Suppressor macrophage (primary cell): ENCODE measurements at places on chromosomes 7 and 10.

- no peak for DNase-seq
Measured at GRCh38 chr10:12984165-12984747, 17.3 kb downstream of the CCDC3 start.

GRCh38 chr7:129845972-129846327 is 106.8 kb downstream of the UBE2H start:
- DNase-seq = peak; percentile 66

GRCh38 chr7:137151041-137151689 is 192.4 kb downstream of the PTN start:
- no peak for DNase-seq

DNA sequence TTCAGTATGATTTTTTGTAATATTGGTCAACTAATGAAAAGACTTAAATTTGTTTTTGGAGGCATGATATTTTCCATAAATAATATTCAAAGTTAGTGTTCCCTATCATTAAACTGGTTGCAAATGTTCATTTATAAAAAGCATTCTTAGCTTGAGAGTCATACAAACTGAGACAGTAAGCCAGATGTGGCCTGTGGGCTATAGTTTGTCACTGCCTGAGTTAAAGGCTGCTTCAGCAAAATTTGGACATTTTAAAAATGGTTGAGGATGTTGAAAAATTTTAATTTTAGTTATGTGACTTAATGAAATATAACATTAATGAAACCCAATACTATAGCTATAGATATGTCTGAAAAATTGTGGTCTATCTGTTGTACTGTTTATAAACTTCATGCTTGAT is 180.2 kb upstream of the CACNA2D1 start:
- no peak for DNase-seq

DNA sequence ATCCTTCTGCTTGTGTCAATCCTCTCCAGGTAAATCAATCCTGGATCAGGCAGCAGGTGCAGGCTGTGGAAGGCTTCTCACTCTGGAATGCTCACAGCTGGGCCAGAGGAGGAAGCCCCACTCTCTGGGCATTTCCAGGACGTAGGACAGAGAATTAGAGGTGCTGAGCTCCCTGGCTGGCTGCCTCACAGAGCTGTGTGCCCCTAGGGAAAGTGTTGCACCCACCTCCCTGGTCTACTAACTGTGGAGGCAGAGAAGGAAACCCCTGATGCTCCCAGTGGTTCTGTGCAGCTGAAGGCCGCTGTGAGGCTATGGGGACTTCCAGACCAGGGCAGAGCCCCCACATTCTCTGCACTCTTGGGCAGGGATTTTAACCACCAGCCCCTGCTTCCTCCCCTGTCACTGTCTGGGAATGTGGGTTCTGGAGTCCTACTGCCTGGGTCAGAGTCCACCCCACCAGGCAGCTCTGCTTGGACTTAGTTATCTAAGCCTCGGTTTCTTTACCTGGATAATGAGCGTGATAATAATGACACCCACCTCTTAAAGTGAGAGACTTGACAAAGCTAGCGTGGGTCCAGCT is 73.5 kb upstream of the EEPD1 start:
- DNase-seq = no peak

DNA sequence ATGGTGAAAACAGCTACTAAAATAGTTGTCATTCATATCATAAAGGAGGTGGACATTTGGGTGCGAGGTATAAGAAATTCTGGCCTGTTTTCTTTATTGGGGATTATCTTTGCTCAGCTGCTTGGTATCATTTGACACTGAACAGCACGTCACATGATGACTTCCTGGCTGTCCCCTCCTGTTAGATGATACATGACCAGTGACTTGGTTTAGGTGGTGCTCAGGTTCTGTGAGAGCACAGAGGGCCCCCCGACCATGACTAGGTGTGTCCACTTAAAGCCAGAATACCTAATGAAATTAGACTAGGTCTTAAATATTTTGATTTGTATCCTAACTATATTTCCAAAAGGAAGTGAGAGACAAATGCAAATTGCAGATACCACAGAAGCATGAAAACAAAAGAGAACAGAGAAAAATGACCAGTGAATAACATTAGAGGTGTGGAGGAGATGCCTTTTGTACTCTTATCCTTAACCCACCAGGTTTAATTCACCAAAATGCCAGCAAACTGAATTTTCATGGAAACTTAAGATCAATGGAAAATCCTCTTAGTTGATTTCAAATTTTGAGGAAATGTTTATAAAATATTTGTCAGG is 50.6 kb upstream of the GJD4 start:
- DNase-seq = no peak

DNA sequence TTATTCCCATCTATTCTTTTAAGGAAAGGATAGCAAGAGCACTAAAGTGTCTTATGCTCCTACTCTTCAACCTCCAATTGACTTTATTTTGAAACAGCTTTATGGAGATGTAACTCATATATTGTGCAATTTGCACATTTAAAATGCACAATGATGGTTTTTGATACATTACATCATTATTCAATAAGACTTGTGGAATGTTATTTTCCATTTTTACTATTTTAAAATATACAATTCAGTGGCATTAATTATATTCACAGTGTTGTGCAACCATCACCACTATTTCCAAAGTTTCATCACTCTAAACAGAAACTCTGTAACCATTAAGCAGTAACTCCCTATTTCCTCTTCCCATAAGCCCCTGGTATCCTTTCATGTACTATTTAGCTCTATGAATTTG is 489.8 kb downstream of the NEBL start:
- peak; percentile 2 for DNase-seq

- DNase-seq = peak; percentile 79
Measured at GRCh38 chr7:92633211-92633906, 43.2 kb upstream of the FAM133B start.

DNA sequence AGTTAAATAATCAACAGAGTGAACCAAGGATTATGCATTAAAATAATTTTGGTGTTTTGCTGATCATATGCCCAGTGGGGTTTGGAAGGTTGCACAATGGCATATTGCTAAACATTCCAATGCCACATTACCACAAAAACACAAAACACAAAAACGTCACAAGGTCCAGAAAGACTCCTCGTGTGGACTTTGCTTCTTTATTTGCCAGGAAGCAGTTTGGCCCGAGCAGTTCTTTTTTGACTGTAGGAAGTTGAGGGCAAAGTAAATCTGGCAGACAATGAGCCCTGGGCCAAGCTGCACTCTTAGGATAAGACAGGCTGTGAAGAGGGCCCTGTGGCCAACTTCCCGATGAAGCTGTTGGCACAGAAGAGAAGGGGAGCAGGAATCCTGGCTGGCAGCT is 39.2 kb upstream of the SLC35B4 start:
- peak; percentile 83 for DNase-seq

- peak; percentile 40 for DNase-seq
Measured at GRCh38 chr10:18202680-18203460, 62.6 kb downstream of the CACNB2 start.

GRCh38 chr10:50607356-50607925 is 16.3 kb downstream of the SGMS1 start:
- no peak for DNase-seq

GRCh38 chr7:68542831-68543230 is 1055.4 kb upstream of the AUTS2 start:
- DNase-seq = no peak

DNA sequence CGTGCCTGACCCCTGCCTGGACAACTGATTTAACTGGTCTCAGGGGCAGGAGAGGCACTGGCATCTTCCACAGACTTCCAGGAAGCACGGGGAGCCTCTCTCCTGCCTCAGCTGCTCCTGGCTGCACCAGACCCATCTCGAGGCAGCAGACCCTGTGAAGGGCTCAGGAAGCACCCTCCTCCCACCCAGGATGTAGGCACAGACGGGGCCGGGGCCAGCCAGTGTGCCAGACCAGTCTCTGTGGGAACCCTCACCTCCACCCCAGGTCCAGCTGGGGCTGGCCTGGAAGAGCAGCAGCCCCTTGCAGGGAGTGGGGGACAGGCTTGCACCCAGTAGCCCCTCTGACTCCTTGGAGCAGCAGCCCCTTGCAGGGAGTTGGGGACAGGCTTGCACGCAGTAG is 56.3 kb downstream of the RASGEF1A start:
- DNase-seq = no peak
